Subcutaneous adipose tissue (tissue), 4 donors: ENCODE measurements at places on chromosomes 1 and 21. TPM values are rescaled to one million over a fixed set of nuclear protein-coding genes. Genes with fewer than 3 reads are reported as not detected.

Gene KLF17
- total RNA-seq = not detected

Gene SPATA45
- total RNA-seq = not detected

Gene FMO5
- total RNA-seq = 10.7 TPM

Gene A3GALT2
- not detected for total RNA-seq

Gene GNAT2
- total RNA-seq = not detected

Gene PADI2
- 0.22 TPM for total RNA-seq
